ENCODE measurements at places on chromosomes 1 and 21.
A peak's percentile ranks its signal among the peaks of the same experiment; 100 is the strongest.

GRCh38 chr1:93504247-93505033 is 56.5 kb downstream of the FNBP1L start:
- DNase-seq, result no peak

DNA sequence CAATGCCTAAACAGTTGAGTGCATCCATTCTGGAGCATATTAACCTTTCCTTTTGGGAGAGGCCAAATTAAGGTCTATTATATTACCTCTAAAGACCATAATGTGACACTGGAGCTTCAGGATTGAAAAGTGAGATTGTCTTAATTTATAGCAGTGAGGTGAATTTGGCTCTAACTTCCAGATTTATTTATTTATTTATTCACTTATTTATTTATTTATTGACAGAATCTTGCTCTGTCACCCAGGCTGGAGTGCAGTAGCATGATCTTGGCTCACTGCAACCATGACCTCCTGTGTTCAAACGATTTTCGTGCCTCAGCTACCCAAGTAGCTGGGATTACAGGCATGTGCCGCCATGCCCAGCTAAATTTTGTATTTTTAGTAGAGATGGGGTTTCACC is 19.1 kb downstream of the ZCCHC17 start:
- DNase-seq, result no peak

DNA sequence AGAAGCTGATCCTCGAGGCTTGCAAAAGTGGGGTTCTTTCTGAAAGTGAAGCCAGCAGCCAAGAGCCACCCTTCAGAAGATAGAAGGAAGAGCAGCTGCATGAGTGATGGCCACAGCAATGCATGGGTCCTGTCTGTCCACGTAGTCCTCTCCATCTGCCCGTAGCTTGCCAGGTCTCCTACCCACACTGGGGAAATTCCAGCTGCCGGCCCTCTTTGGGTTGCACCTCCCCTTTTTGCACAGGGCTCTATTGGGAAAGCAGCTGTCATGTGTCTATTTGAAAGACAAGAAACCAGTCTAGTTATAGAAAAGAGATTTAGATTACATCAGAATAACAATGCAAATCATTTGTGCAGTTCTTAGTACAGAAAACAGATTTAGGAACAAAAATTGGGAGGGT is 204.4 kb downstream of the GIPC2 start:
- no peak for DNase-seq

- no peak for DNase-seq
Observed at GRCh38 chr1:94798054-94798453, 22.1 kb upstream of the SLC44A3 start.

DNA sequence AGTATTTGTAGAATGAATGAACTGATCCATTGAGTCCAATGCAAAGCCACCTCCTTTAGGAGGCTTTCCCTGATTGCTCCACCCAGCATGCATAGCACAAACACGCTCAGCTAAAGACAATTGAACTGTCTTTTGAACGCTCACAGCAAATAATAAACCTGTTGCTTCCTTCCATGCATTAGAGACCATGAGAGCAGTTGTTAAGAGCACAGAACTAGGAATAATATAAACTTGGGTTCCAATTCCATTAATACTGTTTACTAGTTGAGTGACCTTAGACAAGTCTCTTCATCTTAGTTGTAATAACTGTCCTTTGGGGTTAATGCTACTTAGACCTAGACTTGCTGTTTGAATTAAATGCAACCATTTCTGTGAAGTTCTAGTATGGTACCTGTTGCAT is 5.9 kb upstream of the MEF2D start:
- no peak for DNase-seq

DNA sequence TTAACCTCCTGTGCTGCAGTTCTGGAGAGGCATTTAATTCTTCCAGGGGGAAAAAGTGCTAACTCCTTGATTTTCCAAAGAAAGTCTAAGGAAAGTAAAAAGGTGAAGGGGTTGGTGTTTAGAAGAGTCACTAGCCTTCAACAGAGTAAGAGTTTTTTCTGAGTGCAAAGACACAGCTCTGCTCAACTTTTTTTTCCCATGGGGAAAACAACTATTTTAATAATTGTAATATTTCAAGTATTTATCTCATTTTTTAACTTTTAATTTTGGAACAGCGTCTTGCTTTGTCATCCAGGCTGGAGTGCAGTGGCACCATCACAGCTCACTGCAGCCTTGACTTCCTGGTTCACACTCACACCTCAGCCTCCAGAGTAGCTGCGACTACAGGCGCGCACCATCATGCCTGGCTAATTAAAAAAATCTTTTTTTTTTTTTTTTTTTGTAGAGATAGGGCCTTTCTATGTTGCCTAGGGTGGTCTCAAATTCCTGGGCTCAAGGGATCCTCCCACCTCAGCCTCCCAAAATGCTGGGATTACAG is 202.6 kb downstream of the APP start:
- no peak for DNase-seq

DNA sequence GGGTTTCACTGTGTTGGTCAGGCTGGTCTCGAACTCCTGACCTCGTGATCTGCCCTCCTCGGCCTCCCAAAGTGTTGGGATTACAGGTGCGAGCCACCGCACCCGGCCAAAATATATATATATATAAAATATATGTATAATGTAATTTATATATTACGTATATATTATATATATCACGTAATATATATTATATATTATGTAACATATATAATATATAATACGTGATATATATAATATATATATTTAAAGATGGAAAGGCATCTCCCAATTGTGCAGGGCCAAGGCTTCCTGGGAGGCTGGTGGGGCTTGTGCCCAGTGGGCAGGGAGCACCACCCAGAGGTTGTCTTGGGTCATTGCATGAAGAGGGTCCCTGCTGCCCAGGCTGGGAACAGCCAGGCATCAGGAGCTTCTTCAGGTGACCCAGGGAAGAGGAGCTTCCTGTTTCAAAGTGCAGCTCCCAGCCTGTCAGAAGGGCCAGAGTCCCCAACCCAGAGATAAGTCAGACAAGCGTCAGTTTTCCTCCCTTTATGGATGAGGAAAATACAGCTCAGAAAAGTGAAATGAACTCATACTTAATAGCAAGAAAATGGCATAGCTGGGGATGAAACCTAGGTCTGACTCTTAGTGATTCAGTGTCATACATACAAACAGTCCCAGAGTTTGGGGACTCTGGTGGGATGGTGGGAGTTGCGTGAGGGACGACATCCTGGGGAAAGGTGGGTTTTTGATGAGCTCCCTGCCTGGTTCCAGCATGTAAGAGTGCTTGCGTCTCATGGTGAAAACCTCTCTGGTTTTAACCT is 12.0 kb downstream of the UBE2Q1 start:
- DNase-seq, result no peak

- peak; percentile 57 for DNase-seq
Observed at GRCh38 chr1:182084487-182085316, 23.2 kb upstream of the ZNF648 start.

DNA sequence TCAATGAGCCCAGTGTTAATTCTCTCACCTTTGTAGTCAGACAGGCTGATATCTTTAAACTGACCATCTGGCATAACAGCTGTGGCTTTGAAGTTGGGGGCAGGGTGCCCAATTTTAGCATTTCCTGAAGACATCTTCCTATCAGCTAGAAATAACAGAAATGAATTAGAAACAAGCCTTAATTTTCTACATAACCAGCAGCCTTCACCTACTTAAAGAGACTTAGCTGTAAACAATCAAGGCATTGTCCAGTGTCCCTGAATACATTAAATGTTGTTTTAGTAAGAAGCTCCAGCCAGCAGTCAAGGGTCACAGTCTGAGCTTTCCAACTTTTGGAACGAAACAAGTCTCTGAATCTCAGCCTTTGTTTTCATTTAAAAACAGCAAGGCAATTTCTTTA is 2.8 kb downstream of the PRDX1 start:
- no peak for DNase-seq

DNA sequence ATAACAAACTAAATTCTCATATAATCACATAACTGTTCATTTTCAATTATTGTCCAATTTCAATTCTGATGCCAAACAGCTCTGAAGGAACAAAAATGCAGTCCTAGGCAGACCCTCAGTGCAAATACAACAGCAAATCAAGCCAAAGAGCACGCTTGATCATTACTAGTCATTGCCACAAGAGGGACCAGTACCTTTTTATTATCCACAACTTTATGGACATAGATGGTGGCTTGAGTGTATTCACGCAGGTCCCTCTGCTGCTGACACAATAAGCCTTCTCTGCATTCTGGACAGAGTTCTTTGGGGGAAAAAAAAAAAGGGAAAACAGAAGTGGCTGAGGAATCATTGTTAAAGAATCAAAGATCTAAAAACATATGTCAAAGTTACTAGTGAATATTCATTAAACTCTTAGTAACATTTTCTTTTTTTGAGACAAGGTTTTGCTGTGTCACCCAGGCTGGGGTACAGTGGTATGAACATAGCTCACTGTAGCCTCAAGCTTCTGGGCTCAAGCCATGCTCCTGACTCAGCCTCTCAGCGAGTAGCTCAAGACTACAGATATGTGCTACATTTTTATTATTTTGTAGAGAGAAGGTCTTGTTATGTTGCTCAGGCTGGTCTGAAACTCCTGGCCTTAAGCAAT is 34.3 kb upstream of the RAP1GAP start:
- DNase-seq, result no peak

DNA sequence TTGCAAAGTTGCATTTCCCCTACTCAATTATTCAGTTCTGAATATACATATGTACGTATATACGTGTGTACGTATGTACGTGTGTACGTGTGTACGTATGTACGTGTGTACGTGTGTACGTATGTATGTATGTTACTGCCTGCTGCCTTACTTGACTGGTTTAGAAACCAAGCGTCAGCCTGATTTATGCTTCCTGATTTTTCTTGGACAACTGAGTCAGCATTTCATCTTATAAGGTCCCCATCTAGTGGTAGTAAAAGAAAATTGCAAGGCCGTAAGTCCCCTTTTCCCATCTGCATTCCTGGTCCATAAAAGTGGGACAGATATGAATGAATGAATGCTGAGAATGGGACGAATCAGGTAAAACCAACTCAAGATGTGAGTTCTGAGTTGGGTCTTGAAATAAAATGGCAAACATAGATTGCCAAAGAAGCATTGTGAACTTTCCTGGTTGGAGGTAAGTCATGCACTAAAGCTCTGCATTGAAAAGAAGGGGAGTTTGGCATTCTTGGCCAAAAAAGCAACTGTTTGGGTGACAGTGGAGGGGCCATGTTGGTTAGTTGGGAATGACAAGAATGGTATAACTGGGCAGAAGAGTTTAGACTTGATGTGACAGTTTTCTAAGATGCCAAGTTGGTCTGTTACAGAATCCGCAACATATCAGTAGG is 76.4 kb upstream of the DNAH14 start:
- peak; percentile 32 for DNase-seq

- no peak for DNase-seq
Observed at GRCh38 chr21:32772281-32773047, 909 bp upstream of the PAXBP1 start.

- no peak for DNase-seq
Observed at GRCh38 chr1:114694540-114695310, 621 bp downstream of the AMPD1 start.

GRCh38 chr1:3863231-3863935 is 6.1 kb downstream of the DFFB start:
- no peak for DNase-seq

GRCh38 chr1:30915491-30916230 is 7.1 kb upstream of the SDC3 start:
- no peak for DNase-seq

DNA sequence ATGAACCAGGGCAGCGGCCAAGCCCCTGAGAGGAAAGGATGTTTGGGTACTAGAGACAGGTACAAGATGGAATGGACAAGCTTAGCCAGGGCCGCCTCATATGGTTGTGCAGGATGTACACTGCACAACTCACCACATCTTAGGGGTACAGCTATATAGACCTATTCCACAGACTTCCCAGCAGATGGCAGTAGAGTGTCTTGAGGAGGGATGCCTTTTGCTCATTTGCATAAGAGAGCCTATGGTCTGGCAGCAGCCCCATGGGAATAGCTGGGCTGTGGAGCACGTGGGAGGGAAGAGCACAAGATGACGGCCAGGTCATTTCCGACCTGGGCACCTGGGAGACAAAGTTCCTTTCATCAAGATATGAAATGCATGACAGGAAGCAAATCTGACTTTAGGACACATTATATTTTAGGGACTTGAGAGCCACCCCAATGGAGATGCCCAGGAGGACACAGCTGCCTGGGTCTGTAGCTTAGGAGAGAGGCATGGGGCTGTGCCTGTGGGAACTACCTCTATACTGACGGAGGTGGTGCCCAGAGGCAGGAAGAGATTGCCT is 215.5 kb downstream of the KCNJ6 start:
- peak; percentile 42 for DNase-seq

DNA sequence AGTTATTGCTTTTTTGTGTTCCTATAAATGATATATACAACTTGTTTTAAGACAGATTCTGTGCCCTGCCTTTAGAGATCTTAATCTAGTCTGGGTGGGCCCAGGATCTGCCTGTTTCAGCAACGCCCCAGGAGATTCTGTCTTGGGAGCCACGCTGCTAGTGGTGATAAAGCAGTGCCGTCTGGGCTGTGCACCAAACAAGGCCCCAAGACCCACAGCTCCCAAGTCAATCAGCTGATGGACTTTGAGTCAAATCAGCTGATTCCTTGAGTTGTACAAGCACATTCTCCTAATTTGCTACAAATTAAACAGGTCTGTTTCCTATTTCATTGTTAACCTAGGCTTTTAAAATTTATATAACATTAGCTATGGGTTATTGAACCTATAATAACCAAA is 15.7 kb upstream of the SLC44A3 start:
- DNase-seq, result no peak

DNA sequence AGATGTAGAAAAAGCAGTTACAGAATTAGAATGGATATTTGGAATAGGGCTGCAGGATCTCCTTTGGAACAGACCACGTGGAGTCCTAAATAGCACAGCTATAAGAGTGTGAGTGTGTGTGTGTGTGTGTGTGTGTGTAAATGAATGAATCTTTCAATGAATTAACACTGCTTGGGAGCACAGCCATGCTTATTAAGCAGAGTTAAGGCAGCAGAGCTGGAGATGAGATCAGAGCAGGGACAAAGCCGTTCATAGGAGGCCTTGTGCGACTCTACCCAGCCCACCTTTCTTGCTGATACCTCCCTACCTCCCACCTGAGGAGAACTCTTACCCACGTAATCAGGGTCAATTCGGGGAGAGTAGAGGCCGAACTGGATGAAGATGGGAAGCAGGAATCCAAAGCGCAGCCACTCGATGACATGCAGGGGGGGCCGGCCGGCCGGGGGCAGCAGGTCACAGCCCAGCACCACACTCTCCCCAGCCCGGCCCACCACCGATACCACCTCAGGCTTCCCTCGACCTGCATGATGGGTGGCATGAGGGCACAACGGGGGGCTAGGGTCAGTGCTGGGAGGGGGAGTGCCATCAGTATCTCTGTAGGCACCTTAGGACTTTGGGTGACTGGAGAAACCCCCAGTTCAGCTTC is 2.7 kb downstream of the IGSF9 start:
- no peak for DNase-seq
